ENCODE measurements at places on chromosomes 13 and 19.

DNA sequence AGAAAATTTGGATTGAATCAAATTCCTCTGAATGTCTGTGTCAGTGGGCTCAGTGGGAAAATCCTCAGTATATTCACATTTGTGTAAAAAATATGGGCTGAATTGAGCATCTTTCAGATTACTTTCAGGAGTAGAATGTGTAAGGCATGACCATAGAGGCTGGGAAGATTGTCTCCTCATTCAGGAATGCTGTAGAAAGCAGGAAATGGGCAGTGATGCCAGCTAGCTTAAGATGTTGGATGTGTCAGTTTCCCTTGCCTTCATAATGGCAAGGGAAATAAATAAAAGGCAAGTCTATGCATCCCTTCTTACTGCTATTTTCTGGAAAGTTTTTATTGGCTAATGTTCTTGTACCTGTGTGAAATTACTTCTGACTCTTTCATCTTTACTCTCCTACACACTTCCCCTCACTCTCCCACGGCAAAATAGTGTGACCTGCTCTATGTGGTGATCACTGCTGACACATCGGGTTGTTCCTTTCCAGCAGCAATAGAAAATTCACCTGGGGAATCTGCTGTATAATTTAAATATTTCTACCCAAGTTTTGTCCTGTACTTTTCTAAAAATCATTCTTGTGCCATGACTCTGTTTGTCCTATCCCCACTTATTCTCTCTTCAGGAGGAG is 103.2 kb downstream of the LMO7 start:
- DNase-seq = no peak

- DNase-seq = no peak
Observed at GRCh38 chr13:21043898-21044297, 17.5 kb downstream of the LATS2 start.

GRCh38 chr19:33429891-33430673 is 56.6 kb downstream of the CEBPG start:
- no peak for DNase-seq

DNA sequence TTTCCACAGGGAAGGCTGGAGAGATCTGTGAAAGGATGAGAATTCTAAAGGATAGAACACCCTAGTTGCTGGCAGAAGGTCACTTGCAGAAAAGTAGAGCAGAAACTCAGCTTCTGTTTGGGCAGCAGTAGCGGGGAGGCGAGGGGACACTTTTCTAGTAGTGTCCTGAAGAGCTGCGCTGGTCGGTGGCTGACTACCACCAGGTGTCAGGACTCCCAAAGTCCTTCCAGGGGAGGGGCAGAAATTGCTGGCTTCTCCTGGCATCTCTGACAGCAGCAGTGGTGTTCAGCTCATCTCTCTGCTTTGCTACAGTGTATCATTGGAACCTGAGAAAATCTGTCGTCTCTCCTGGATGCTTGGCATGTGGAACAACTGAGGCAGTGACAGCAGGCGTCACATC is 120.9 kb downstream of the ZDHHC20 start:
- DNase-seq = no peak

GRCh38 chr13:49532593-49532992 is 36.8 kb downstream of the PHF11 start:
- DNase-seq = no peak

GRCh38 chr19:15317392-15318071 is 14.8 kb downstream of the BRD4 start:
- no peak for DNase-seq

GRCh38 chr13:41960211-41960636 is 685 bp downstream of the VWA8 start:
- DNase-seq = no peak

GRCh38 chr13:48831248-48831647 is 144.5 kb upstream of the FNDC3A start:
- DNase-seq = no peak

GRCh38 chr19:55095260-55096060 is 19.8 kb downstream of the EPS8L1 start:
- no peak for DNase-seq

GRCh38 chr19:46944123-46944748 is 75.4 kb upstream of the NPAS1 start:
- DNase-seq = no peak

Measured in T-helper 17 cell (primary cell).